ENCODE measurements at places on chromosomes 2 and 18. TPM values are rescaled to one million over a fixed set of nuclear protein-coding genes. Genes with fewer than 3 reads are reported as not detected.

DNA sequence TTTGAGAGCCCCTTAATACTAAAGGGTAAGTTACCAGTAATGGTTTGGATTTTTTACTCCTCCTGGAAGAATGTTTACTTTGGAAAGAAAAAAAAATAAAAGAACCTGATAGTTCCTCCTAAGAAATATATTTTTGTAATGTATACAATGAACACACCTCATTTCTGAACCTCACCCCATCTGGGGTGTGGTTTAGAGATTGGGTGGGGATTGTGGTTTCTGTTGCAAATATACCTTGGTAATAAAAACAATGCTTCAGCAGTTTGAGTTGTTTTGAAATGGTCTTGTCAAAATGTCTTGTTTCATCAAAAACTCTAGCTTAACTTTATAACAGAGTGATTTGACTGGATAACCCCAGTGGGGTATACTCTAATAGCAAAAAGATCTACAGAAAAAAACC, 448.9 kb upstream of the MEIS1 start:
- no peak for DNase-seq

DNA sequence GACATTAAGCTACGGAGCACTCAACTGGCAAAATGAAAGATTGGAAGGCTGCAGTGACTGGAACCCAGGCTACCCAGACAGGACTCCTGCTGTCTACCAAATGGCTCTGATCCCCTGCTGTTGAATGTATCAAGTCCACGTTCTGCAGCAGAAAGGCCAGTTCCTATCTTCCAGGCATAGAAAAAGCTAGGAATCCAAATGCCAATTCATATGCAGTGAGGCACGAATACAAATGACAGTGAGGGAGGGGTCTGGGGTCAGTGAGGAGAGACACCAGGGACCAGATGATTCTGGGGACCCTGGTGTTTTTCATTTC, 5.3 kb downstream of the NRP2 start:
- peak; percentile 52 for DNase-seq

DNA sequence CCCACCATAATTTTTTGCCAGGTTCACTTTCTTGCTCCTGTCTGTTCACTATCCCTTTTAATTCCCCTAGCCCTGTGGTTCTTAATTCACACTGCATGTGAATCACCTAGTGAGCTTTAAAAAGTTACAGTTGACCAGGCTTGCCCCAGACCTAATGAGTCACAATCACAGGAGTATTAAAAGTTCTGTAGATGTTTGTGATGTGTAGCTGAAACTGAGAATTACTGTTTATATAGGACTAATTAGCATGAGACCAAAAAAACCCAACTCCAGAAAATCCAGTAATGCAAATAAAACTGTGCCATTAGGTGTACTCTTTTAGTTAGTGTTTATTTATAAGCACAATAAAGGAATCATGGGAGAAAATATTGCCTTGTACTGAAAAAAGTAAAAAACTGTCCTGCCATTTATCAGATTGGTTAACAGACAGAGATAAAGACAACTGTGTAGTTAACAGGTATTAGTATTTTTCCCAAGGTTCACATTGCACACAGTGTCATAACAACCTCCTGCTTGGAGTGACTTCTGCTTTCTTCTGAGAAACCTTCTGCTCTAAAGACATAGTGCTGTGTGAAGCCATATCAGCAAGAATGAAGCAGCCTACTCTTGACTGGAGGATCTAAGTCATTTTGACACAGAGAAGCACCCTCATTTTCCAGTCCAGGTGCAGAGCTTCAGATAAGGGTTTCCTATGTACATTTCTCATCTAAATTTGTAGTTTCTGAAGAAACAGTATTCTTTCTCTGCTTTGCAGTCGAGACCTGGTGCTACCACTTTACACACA, 39.0 kb downstream of the VAPA start:
- no peak for DNase-seq

DNA sequence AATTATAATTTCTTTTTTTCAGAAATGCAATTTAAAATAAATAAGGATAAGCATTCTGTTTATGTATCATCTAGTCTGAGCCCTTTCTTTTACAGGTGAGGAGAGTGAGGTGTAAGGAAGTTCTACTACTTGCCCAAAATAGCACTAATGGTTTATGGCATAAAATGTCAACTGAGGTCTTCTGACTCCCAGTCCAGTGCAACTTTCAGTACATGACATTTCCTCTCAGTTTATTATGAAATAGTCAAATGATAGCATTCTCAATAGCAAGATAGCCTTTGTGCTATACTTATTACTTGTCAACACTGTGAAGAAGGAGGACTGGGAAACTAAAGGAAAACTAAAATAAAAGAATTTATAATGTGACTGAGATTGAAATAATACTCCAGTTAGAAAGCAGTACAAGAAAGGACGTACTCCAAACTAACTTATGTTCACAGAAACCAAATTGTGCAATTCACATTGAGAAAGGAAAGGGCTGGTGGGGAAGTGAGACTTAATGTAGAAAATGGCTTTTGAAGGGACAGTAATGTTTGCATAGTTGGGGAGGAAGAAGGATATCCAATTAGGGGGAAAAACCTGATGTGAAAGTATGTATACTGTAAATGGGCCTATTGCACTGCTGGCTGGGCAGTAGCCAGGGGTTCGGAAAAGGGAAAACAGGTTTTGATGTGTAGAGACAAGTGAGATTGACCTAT, 166.7 kb upstream of the ZEB2 start:
- no peak for DNase-seq

DNA sequence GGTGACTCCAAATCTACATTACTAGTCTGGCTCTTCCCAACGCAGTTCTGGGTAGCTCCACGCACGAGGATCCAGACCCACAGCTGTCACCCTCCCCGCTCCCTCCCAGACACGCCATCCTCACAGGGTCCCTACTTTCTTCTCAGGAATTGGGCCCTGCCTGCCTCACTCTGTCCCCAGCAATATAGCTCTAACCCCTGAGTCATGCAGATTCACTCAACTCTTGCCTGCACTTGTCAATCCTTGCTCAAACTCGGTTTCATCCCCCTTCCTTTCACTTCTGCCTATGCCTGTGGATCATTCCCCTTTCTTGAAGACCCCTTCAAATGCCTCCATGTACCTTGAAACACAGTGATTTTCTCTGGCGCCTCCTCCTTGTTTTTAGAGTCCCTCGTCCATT, 5.0 kb downstream of the ST8SIA5 start:
- no peak for DNase-seq

DNA sequence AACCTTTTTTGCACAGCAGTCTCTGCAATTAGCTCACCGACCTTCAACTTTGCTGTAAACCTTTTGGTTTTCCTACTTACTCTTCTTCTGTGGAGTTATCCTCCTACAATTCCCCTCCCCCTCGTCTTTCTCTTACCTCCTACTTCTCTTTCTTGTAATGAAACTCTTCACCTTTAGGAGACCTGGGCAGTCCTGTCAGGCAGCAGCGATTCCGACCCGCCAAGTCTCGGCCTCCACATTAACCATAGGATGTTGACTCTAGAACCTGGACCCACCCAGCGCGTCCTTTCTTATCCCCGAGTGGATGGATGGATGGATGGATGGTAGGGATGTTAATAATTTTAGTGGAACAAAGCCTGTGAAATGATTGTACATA, 8.3 kb downstream of the TBR1 start:
- DNase-seq, result peak; percentile 61

DNA sequence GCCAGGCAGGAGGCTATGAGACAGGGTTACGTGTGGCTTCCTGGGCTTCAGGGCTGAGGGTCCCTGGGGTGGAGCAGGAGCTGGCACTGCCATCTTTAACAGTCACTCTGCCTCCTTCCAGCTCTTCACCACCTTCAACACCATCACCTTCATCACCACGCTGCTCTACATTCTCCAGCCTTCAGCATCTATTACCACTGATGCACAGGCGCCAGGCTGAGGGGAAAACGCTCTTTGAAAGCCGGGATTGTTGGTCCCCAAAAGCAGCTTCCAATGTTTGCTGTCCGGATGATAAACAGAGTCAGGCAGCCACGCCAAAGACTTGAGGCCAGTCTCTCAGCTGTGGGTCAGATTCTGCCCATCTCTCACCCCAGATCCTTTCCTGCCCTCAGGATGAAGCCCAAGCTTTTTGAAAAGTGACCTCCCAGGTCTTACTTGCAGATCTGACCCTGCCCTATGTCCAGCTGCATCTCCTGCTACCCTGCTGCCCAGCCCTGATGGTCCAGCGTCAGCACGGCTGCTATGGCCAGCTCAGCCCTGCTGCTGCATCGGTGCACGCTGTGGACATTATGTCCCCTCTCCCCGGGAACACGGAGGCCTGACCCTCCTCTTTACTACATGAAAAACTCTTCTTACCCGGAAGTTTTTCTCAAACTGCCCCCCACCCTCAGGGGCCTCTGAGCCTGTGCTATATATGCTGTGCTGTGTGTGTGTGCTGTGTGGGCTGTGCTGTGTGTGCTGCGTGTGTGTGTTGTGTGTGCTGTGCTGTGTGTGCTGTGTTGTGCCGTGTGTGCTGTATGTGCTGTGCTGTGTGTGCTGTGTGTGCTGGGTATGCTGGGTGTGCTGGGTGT, 31.2 kb upstream of the MAL start:
- DNase-seq, result no peak

DNA sequence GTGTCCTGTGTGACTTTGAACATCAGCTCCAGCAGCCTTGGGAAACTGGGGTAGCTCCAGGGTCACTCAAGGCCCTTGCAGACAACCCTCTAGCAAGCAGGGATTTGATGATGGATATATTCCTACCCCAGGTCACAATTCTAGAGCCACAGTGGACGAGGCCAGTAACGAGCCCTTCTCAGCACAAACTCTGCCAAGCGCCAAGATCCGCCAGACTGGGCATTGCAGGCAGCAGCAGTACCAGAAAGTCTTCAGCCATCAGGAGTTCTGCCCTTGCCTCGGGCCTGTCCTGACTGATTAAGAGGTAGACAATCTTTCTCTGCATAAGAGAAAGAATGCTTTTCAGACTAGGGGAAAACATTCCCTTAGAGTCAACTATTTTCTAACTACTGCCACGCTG, 259.1 kb downstream of the FBXO15 start:
- no peak for DNase-seq

DNA sequence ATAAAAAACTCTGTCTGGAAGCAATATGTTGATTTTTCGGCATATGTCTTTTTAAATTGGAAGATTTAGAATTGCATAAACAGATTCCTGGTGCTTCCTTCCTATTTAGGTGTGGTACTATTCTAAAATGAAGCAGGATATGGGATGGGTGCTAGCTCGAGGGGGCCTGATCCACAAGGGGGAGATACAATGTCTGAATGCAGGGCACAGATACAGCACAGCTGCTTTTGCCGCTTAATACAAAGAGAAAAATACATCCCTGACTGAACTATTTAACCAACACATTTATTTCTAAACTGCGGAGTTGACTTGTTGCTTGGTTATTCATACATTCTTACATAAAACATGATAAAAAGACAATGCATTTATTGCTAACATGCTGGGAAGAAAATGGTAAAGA, 169.1 kb downstream of the TMEFF2 start:
- DNase-seq, result no peak

GRCh38 chr2:224520064-224520463, 65.1 kb downstream of the CUL3 start:
- no peak for DNase-seq

- peak; percentile 3 for DNase-seq
Observed at GRCh38 chr2:236557306-236558030, 12.2 kb upstream of the ACKR3 start.

DNA sequence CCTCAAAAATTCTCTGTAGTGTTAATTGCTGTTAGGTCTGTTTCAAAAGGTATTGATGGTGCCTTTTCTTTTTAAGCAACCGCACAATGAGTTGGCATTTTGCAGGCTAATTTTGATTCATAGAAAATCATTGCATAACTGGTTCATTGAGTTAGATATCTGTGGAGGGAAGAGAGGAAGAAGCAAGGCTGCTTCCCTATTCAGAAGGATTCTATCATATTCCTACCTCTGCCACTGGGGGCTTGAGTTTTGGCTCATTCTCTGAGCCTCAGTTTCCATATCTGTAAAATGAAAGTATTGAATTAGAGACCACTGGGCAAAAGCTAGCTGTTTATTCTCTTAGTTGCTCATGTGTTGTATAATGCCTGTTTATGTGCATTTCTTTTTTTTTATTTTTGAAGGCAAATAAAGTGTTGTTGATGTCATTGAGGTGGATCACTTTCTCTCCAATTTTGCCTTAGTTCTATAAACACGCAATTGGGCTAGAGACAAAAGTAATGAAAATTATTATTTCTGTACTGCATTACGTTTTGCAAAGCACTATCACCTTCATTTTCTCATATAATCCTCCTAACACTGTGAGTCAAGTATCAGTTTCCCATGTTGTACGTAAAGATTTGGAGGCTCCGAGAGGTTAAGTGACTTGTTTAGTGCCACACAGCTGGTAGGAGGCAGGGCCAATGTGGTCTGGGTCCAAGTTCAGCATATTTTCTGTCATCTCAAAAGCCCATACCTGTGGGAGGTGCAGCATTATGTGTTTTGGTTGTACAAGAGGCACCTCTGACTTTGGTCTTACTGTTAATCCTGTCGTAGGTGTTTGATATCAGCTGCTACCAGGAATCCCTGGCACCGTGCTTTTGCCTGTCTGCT, 5.9 kb downstream of the TRIB2 start:
- DNase-seq, result no peak

- DNase-seq, result no peak
Observed at GRCh38 chr2:59956981-59957380, 596.5 kb downstream of the BCL11A start.

GRCh38 chr2:218331745-218332144, 24.9 kb upstream of the CATIP start:
- no peak for DNase-seq

DNA sequence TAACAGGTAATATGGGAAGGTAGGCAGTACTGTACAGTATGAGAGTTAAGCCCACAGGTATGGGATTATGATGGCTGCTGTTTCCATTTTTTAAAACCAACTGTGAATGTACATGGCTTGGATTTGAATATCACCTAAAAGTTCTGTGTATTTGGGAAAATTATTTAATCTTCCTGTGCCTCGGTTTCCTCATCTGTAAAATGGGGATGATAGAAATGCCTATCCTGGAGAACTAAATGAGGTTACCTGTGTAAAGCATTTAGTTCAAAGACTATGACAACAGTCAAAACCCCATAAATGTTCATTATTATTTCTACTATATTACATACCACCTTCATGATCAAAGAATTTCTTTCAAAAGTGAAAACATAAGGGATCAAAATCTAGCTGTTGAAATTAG, 3.6 kb downstream of the KLHL41 start:
- DNase-seq, result no peak

GRCh38 chr2:69012310-69013141, 453 bp upstream of the ANTXR1 start:
- no peak for DNase-seq

GRCh38 chr2:3587432-3587831, 7.5 kb upstream of the COLEC11 start:
- no peak for DNase-seq

- peak; percentile 83 for DNase-seq
Observed at GRCh38 chr2:232982926-232983668, 30.0 kb downstream of the NGEF start.

- DNase-seq, result no peak
Observed at GRCh38 chr2:78861546-78861945, 164.0 kb upstream of the REG3G start.

SLC23A3 gene
- total RNA-seq, result 0.65 TPM

B4GALT6 gene
- total RNA-seq, result 47.8 TPM

NYAP2 gene
- total RNA-seq, result not detected

FSHR gene
- total RNA-seq, result 6.5 TPM

SMAD7 gene
- 53.3 TPM for total RNA-seq

SCYGR7 gene
- total RNA-seq, result not detected

ANKRD30BL gene
- not detected for total RNA-seq

SOX11 gene
- 48.9 TPM for total RNA-seq

NETO1 gene
- total RNA-seq, result 4.2 TPM

PASK gene
- 98.9 TPM for total RNA-seq

PKP4 gene
- total RNA-seq, result 102 TPM

PAX3 gene
- total RNA-seq, result not detected

Measured in endodermal cell (in vitro differentiated cells).